ENCODE measurements at places on chromosomes 2 and 18. TPM values are rescaled to one million over a fixed set of nuclear protein-coding genes. Genes with fewer than 3 reads are reported as not detected.

The ARHGAP28 gene
- total RNA-seq, result not detected

DNA sequence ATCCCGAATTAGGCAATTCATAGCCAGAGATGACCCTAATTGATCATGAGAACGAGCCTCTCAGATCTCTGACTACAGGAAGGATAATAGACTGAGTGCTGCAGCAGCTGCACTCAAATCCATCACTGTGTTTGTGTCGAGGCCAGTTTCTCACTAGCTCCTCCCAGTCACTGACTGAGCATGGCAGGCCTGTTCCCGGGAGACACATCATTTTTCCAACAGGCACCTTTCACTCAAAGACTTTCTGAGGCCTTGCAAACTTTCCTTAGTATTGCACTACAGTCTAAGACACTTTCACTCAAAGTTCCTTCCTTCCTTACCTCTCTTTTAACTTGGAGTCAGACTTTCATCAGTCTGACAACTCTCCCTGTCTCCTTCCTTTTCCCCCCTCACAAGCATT lies 13.7 kb downstream of the SOS1 start:
- H3K27me3 ChIP-seq, result no peaks in the 10 kb centered on the region
- H3K4me3 ChIP-seq, result no peak overlapping the region
- peak overlapping the region; percentile 40 for H3K27ac ChIP-seq
- DNase-seq, result no peak

DNA sequence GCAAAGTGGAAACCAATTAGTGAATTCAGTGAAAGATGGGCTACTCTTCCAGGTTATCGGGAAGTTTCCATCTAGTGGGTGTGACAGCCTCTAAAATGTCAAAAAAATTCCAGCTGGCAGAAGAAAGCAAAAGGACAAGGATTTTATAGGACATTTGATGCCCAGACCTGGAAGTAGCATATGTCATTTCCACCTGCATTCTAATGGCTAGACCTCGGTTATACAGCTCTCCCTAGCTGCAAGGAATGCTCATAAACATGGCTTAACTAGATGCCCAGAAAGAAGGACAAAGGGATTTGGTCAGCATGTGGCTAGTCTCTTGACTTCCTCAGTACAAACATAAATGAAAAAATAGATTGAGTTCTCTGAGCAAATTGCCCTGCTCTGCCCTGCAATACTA lies 215.4 kb downstream of the NYAP2 start:
- no peak overlapping the region for H3K4me3 ChIP-seq
- no peak for DNase-seq
- no peaks in the 10 kb centered on the region for H3K4me1 ChIP-seq
- no peaks in the 10 kb centered on the region for H3K36me3 ChIP-seq
- no peak overlapping the region for H3K27ac ChIP-seq

The GKN1 gene
- not detected for total RNA-seq

- H3K36me3 ChIP-seq, result no peaks in the 10 kb centered on the region
- DNase-seq, result no peak
- H3K4me3 ChIP-seq, result no peak overlapping the region
- H3K27ac ChIP-seq, result no peak overlapping the region
Observed at GRCh38 chr2:224682134-224682533, 34.0 kb downstream of the CCDC195 start.

The CYS1 gene
- 0.71 TPM for total RNA-seq

DNA sequence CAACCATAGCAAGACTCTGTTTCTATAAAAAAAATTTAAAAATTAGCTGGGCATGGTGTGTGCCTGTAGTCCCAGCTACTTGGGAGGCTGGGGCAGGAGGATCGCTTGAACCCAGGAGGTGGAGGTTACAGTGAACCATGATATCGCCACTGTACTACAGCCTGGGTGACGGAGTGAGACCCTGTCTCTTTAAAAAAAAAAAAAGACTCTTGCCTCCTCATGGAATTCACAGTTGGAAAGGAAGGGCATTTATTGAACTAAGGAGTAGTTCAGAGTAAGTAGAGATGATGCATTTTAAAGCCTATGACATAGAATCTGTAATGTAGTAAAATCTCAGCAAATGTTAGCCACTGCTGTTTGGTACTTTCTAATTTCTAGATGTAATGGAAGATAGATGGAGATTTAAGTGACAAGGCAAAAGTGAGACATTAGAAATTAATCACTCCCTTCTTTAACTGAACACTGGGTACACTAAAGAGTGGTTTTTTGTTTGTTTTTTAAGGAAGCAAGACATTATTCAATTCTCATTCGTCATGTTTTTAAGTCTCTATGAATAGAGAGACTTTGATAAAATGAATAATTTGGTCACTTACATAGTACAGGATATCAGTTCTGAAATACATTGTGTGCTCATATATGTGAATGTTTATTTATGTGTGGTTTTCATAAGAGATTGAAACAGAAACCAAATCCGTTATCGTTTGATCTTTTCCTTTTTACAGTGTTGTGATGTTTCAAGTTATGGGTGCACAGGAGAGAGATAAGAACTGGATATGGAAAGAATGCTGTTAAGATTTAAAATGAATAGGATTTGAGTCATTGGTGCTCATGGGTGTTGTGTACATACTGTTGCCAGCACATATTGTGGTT lies 186.1 kb upstream of the STON1 start:
- H3K4me3 ChIP-seq, result peak overlapping the region; percentile 64
- no peak for DNase-seq
- no peaks in the 10 kb centered on the region for H3K27me3 ChIP-seq
- peak overlapping the region; percentile 75 for H3K27ac ChIP-seq
- peaks cover 31% of the 10 kb centered on the region for H3K4me1 ChIP-seq
- peaks cover 42% of the 10 kb centered on the region for H3K36me3 ChIP-seq

DNA sequence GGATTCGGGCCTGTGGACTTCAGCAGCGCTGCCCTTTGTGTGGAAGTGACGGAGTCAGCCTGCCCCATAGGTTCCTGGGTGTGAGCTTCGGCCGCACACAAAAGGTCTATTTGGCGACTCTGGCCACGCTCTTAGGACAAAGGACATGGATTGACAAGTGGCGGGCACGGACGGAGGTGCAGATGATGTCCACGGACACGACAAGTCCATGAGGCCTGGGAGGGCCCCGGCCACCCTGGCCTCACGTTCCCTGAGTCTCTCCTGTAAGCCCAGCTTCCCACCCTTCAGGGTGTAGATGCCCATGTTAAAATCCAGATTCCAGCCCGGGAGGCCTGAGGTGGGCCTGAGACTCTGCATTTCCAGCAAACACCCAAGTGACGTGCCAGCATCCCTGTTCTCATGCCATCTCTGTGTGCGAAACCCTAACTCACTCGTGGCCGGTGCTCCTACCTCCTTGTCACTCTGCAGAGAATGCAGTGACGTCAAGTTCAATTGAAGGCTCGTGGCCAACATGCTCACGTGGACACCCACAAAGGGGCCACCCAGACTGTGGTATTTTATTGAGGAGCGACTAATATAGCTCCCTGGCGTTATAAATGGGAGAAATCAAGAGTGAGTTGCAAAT lies 111.7 kb downstream of the RTP5 start:
- H3K27me3 ChIP-seq, result no peaks in the 10 kb centered on the region
- no peak for DNase-seq
- peaks cover 12% of the 10 kb centered on the region for H3K4me1 ChIP-seq
- no peaks in the 10 kb centered on the region for H3K36me3 ChIP-seq
- no peak overlapping the region for H3K27ac ChIP-seq

DNA sequence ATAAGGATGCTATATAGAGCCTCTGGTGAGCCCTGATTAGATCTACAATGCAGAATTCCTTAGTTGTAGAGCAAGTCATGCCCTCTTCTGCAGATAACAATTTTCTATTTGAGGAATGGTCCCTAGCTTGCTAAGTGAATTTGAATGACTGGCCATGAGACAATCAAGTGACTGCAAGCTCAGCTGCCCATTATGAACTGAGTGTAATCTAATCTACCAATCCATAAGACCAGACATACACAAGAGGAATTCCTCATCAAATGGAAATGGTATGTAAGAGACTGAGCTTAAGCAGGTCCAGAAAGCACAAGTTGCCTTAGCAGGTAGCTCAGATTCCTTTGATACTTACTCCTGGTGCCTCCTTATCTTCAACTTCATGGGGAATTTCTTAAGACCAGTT lies 4.8 kb upstream of the ANKRD44 start:
- H3K27me3 ChIP-seq, result no peaks in the 10 kb centered on the region
- no peak overlapping the region for H3K4me3 ChIP-seq
- H3K27ac ChIP-seq, result no peak overlapping the region

- H3K4me3 ChIP-seq, result no peak overlapping the region
- H3K4me1 ChIP-seq, result no peaks in the 10 kb centered on the region
- no peak for DNase-seq
- no peaks in the 10 kb centered on the region for H3K27me3 ChIP-seq
Observed at GRCh38 chr2:65939687-65940086, 495.2 kb upstream of the MEIS1 start.

The TMEM200C gene
- not detected for total RNA-seq

DNA sequence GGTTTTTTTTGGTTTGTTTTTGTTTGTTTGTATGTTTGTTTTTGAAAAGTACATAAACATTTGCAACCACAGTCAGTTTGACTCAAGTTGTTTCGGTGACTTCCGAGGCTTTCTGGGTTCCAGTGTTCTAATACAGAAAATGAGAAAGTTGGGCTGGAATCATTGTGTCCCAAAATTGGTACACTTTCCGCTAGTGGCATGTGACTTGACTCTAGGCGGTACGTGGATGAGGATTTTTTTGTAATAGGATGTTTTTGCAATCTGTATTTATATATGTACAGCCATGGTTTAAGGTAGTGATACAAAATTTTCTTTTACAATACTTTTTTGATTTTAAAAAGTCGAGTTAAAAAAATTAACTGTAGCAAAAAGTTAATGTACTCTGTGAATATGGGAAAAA lies 1.7 kb downstream of the MFF start:
- H3K4me1 ChIP-seq, result peaks cover 48% of the 10 kb centered on the region
- H3K27ac ChIP-seq, result no peak overlapping the region
- H3K36me3 ChIP-seq, result peaks cover 20% of the 10 kb centered on the region

The DES gene
- total RNA-seq, result not detected

The REG1B gene
- total RNA-seq, result not detected

DNA sequence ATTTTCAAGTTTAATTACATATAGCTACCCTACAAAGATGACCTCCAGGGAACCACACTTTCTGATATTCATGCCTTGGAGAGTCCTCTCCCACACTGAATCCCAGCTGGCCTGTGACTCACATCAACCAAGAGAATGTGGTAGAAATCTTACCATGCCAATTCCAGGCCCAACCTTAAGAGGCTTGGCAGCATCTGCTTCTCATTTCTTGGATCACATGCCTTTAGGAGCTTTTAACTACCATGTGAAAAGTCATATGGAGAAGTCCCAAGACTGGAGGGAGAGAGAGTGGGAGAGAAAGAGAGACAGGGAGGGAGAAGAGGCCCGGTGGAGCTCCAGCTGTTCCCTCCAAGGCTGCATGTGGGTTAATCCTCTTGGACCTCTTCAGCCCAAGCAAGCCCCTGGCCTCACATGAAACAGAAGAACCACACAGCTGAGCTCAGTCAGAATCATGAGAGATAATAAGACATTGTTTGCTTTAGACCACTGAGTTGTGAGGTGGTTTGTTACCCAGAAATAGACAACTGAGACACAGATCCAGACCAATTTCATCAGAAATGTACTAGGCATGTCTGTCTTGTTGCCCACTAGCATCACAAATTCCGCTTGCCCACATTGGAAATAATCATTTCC lies 190.7 kb downstream of the MTCL1 start:
- no peak overlapping the region for H3K27ac ChIP-seq
- no peaks in the 10 kb centered on the region for H3K4me1 ChIP-seq
- no peak for DNase-seq
- no peaks in the 10 kb centered on the region for H3K27me3 ChIP-seq
- H3K36me3 ChIP-seq, result no peaks in the 10 kb centered on the region

- H3K4me3 ChIP-seq, result no peak overlapping the region
- H3K27me3 ChIP-seq, result peaks cover 20% of the 10 kb centered on the region
- no peaks in the 10 kb centered on the region for H3K36me3 ChIP-seq
- no peak overlapping the region for H3K27ac ChIP-seq
- DNase-seq, result no peak
Observed at GRCh38 chr2:161004379-161004778, 155.8 kb upstream of the TANK start.

DNA sequence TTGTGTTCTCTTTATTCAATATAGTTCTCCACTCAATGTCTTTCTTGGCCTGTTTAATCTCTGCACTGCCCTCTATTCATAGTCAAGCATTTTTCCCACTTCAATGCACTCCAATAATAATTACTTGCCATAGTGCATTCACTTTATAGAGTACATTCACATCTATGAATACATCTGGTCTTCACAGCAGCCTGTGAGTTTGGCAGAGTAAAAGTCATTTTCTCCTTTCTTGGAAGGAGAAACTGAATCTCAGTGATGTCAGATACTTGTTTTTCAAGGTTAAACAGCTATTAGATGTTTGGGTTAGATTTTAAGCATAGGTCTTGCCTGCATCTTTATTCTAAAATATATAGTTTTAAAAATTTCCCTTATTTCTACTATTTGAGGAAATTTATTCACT lies 373.2 kb downstream of the TRIB2 start:
- H3K27ac ChIP-seq, result no peak overlapping the region
- H3K4me3 ChIP-seq, result no peak overlapping the region

- peak overlapping the region; percentile 94 for H3K27ac ChIP-seq
- DNase-seq, result peak; percentile 51
- H3K36me3 ChIP-seq, result peaks cover 80% of the 10 kb centered on the region
- H3K4me1 ChIP-seq, result peaks cover 50% of the 10 kb centered on the region
- peak overlapping the region; percentile 80 for H3K4me3 ChIP-seq
Observed at GRCh38 chr2:7730449-7730848, 813.2 kb downstream of the RNF144A start.

GRCh38 chr18:24128700-24129099 lies 10.2 kb upstream of the CABYR start:
- peaks cover 56% of the 10 kb centered on the region for H3K36me3 ChIP-seq
- H3K4me1 ChIP-seq, result no peaks in the 10 kb centered on the region
- H3K27me3 ChIP-seq, result no peaks in the 10 kb centered on the region
- no peak overlapping the region for H3K27ac ChIP-seq

- H3K36me3 ChIP-seq, result no peaks in the 10 kb centered on the region
- no peak overlapping the region for H3K4me3 ChIP-seq
Observed at GRCh38 chr2:30185178-30185577, 38.4 kb downstream of the YPEL5 start.

- H3K27ac ChIP-seq, result peak overlapping the region; percentile 56
- peaks cover 1% of the 10 kb centered on the region for H3K36me3 ChIP-seq
- H3K4me3 ChIP-seq, result peak overlapping the region; percentile 53
- no peak for DNase-seq
- H3K27me3 ChIP-seq, result peaks cover 3% of the 10 kb centered on the region
Observed at GRCh38 chr2:113698892-113699447, 57.5 kb downstream of the SLC35F5 start.

GRCh38 chr2:98787700-98788099 lies 56.8 kb upstream of the MGAT4A start:
- peaks cover 3% of the 10 kb centered on the region for H3K27me3 ChIP-seq
- H3K4me3 ChIP-seq, result no peak overlapping the region
- H3K36me3 ChIP-seq, result no peaks in the 10 kb centered on the region
- no peak for DNase-seq

Measured in activated CD4-positive, alpha-beta memory T cell treated with anti-CD3 and anti-CD28 coated beads, Interleukin-2, amount 10 ng/mL, durations not matched to agents 7 days and 5 days (primary cell).